M059J (cell line): ENCODE measurements at places on chromosomes 3 and 15.

GRCh38 chr15:101275018-101275417 lies 2.3 kb downstream of the SELENOS start:
- no peak for DNase-seq

DNA sequence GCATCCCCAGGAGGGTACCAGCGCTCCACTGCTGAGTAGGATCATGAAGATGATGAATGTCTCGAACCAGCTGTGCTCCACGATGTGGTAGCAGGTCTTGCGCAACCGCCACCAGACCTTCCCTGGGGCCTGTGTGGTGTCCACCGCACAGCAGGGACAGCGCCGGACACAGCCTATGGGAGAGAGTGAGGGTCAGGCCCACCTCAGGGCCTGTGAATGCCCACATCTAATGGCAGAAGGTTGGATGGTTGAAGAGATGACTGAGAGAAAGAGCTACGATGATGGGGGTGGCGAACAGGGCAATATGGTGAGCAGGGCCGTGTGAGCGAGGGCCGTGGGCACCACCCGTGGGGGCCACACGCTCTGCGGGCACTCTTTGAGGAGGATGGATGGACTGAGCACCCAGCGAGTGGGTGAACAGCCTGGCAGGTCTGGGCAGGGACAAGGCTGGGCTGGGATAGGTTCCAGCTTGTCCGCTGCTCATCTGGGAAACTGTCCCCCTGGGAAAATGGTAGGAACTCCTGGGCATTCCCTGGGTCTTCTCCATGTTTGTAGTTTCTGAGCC lies 74.1 kb downstream of the SCN5A start:
- no peak for DNase-seq

- no peak for DNase-seq
Observed at GRCh38 chr3:16639806-16640205, 34.6 kb upstream of the DAZL start.

GRCh38 chr3:186216900-186217819 lies 108.3 kb upstream of the ETV5 start:
- peak; percentile 28 for DNase-seq

- peak; percentile 69 for DNase-seq
Observed at GRCh38 chr3:175075269-175075668, 216.1 kb downstream of the NAALADL2 start.

DNA sequence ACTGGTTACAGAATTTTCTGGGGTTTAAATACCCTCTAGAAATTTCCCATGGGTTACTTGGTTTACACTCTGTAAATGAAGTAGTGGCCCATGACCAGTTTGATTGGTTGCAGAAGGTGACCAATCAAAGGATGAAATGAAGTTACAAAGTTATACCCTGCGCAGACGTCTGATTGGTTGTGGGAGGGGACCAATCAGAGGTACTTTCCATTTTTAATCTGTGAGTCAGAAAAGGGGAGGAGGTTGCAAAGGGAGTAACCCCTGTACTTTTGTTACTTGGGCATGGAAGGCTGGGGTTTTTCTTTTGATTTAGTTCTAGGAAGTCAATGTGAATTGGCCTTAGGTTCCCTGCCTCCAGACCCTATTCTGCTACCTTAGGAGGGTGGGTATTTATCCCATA lies 18.7 kb upstream of the APH1B start:
- no peak for DNase-seq

GRCh38 chr3:123695152-123695551 lies 110.3 kb upstream of the HACD2 start:
- no peak for DNase-seq

GRCh38 chr3:61903931-61904657 lies 342.7 kb downstream of the PTPRG start:
- peak; percentile 17 for DNase-seq

DNA sequence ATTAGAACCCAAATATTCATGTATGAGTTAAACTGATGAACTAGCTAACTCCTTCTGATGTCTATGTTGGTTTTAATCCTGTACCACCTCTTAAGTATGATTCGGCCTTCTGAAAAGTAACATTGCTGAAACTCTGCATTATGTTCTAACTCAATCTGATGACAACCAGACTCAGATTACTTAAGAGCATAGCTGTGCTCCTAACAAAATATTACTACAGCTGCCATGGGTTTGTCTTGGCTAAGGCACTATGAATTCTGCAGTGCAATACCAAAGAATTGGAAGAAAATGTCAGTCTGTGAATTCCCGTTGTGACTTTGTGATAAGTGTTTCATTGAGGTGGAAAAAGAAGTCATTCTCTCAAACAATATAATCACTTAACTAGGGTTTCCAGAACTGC lies 224.4 kb downstream of the ZMAT3 start:
- DNase-seq = peak; percentile 11

GRCh38 chr15:88878720-88879184 lies 16.6 kb downstream of the HAPLN3 start:
- DNase-seq = peak; percentile 70

GRCh38 chr15:72671525-72671924 lies 14.5 kb downstream of the HIGD2B start:
- DNase-seq = no peak

DNA sequence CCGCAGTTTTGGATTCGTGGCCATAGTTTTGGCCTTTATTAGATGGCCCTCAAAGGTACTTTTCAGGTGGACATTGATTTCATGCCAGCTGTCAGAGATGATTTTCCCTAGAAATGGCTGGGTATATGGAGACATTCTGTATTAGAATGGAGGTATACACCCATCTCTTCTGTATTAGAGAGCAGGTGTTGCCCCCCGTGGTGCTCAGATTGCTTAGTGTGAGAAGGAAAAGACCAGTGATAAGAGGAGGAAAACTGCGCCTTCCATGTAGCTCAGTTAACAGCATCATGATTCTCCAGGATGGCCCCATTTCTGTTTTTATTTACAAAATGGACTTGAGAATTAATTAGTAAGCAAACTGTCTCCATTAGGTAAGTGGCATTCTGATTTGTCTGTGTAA lies 145.9 kb downstream of the IGF1R start:
- DNase-seq = no peak

DNA sequence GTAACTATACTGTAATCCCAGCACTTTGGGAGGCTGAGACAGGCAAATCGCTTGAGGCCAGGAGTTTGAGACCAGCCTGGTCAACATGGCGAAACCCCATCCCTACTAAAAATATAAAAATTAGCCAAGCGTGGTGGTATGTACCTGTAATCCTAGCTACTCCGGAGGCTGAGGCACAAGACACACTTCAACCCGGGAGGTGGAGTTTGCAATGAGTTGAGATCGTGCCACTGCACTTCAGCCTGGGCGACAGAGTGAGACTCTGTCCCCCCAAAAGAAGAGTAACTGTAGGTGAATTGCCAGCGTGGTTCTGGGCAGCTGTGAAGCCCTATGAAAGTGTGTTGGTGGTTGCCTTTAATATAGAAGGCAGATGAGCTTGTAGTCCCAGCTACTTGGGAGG lies 95.9 kb downstream of the SLCO3A1 start:
- no peak for DNase-seq

DNA sequence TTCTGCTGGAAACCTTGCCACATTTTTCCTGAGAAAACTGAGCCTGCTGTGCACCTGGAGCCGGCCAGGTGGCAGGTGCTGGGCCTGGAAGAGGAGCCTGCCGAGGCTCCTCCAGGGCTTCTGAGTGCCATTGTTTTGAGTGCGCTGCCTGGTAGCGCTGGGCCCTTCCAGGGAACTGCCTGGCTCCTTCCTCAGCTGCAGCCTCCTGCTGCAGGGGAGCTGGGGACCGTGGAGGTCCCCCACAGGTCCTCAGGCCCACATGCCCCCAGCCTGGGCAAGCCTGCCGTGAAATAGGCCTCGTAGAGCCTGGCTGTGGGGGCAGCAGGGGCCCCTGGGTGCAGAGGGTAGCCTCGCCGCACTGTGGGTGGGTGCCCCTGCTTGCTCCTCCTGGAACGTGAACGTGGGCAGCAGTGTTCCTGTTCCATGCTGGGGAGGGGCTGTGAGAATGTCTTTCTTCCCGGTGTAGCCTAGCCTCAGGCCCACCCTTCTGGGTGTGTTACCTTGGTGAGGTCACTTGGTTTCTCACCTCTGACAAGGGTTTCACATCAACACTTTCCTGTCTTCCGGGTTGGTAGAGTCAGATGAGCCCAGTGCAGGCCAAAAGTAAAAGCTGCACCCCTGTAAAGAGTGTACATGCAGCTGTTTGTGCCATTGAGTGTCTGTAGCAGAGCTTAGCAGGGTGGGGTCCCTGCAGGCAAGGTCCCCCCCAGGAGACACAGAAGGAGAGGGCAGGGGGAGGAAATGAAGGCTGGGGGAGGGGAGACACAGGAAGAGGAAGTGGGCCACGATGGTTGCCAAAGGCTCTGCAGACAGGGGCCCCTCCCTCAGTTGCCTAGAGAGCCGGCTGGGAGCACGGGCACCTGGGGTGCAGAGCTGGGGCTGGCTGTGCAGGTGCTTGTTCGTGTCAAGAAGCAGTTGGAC lies 34.5 kb downstream of the KLF13 start:
- no peak for DNase-seq

GRCh38 chr3:72505539-72506405 lies 342.5 kb downstream of the SHQ1 start:
- no peak for DNase-seq

GRCh38 chr3:168134931-168135330 lies 39.2 kb upstream of the GOLIM4 start:
- peak; percentile 9 for DNase-seq

DNA sequence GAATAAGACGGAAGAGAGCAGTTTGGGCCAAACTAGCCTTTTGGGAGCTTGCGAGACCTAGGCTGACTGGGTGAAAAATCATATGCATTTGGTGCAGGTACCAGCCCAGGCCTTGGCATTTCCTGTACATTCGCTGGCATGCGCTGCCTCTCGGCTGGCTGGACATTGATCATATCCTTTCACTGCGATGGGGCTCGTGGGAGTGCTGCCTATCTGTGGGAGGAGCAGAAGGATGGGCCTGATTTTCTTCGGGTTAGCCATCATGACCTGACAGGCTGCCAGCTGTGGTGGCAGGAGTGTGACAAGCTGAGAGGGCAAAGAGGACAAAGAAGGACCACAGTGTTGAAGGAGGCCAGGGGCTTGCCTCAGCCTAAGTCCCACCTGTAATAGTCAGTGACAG lies 14.3 kb downstream of the CGNL1 start:
- no peak for DNase-seq

- no peak for DNase-seq
Observed at GRCh38 chr3:62144482-62144881, 228.9 kb downstream of the FEZF2 start.

DNA sequence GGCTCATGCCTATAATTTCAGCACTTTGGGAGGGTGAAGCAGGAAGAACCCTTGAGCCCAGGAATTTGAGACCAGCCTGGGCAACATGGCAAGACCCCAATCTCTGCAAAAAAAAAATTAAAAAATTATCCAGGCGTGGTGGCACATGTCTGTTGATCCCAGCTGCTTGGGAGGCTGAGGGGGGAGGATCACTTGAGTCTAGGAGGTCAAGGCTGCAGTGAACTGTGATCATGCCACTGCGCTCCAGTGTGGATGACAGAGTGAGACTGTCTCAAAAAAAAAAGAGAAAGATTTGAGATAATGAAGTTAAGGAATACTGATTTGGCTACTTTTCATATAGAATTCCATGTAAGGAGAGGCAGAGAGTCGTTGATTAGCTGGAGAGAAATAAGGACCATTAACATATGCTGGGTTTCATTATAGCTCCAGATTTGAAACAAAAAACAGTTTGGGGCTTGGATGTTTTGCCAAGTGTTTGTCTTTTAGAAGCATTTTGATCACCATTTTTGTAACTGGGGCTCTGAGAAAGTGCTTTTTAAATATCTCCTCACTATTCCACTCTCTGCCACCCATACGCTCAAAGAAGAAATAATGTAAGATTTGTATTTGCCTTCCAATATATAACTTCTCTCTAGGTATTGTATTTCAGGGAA lies 214.2 kb downstream of the FEZF2 start:
- no peak for DNase-seq

GRCh38 chr15:43314171-43314570 lies 16.2 kb downstream of the LCMT2 start:
- peak; percentile 41 for DNase-seq

DNA sequence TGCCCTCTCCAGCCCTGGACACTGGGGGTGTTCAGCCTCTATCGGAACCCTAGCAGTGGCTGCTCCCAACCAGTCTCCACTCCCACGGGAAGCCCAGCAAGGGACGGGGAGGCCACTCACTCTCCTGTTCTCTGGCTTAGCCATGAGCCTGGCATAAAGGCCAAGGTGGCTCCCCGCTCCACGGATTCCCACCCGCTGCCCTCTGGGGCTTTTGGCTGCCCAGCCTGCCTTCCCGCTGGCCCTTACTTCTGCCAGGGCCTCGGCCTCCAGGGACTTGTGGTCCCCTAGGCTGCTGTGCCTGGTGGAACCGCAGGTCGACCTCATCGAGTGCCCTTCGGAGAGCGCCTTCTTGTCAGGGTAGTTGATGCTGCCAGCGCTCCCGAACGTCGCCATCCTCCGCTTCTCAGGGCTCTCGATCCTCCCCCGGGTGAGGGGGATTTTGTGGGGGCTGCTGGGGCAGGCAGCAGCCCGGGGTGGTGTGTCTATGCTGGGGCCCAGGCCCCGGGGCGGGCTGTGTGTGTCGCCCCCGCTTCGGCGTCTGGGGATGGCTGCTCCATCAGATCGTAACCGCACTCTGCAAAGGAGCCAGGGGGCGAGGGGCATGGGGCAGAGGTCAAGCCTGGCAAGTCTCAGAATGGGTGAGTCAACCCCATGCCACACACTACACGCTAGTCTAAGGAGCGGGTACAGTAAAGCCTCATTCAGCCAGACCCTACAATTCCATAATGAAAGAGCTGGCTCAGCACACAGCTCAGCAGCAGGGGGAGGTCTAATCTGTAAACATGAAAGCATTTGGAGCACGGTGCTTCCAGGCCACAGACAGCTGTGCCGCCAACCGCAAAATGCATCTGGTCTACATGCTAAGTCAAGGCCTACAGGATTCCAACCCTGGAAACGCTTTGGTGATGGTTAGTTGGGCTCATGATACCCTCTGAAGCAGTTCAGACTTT lies 27.3 kb upstream of the RAD18 start:
- no peak for DNase-seq

- DNase-seq = peak; percentile 22
Observed at GRCh38 chr15:64635499-64636495, 139.6 kb downstream of the RBPMS2 start.

GRCh38 chr3:53254509-53255422 lies 1.1 kb downstream of the TKT start:
- peak; percentile 67 for DNase-seq

DNA sequence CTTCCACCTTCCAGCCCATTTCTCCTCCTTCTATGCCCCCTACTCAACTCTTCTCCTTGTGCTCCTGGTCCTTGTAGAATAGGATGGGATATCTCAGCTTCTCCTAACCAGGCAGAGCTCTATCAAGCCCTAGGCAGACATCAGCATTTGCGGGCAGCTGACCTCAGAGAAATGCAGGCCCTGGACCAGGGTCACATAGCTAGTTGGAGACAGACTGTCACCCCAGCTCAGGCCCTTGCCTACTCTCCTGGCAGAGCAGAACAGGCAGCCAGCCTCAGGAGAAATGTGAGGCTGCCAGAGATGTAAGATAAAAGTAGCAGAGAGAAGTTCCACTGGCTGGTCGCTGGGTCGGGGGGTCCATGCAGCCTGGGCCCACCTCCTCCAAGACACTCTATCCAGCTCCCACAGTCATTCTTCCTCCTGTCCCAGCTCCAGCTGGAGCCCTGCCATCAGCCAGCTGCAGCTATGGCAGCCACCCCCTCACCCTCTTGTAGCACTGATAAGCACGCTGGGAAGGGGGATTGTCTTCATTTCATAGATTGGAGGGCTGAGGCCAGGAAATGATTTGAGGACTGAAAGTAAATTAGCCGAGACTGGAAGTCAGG lies 4.0 kb downstream of the CYP8B1 start:
- DNase-seq = no peak

GRCh38 chr3:127037021-127037400 lies 54.1 kb downstream of the PLXNA1 start:
- no peak for DNase-seq

GRCh38 chr15:55194256-55194655 lies 2.5 kb downstream of the RSL24D1 start:
- no peak for DNase-seq

- DNase-seq = no peak
Observed at GRCh38 chr3:5314897-5315296, 127.4 kb downstream of the EDEM1 start.
